ENCODE measurements at places on chromosomes 2 and 18.

- no peak for DNase-seq
Measured at GRCh38 chr2:226898897-226899296, 63.0 kb downstream of the RHBDD1 start.

- no peak for DNase-seq
Measured at GRCh38 chr18:33567705-33568104, 10.3 kb upstream of the ASXL3 start.

DNA sequence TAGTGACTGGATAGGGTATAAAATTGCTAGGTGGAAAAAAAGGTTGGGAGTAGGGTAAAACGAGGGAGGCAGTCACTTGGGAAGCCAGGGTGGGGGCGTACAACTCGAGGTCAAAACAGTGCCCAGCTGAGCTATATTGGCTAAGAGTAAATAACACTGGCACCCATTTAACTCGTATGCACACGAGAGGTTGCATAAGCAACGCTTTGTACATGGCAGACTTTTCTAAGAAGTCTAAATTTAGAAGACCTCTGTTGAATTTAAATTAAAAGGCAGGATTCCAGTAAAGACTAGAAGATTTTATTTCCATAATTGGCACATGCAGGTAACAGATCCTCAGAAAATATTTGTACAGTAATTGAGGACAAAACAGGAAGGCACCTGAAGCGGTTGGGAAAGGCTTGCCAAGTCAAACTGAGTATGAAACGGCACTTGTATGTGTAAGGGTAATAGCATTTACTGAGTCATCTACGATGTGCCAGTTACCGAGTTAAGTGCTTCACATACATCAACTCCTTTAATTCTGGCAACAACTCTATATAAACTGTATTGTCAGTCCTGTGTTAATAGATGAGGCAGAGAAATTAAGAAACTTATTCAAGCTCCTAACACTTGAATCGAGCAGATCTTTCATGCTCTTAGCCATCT lies 1.4 kb upstream of the MALT1 start:
- peak; percentile 55 for DNase-seq

GRCh38 chr2:160453111-160453820 lies 40.3 kb downstream of the RBMS1 start:
- DNase-seq: no peak

GRCh38 chr2:74559912-74560311 lies 5.4 kb downstream of the DOK1 start:
- DNase-seq: no peak

GRCh38 chr2:53438100-53438499 lies 329.5 kb upstream of the CHAC2 start:
- peak; percentile 18 for DNase-seq
